Jurkat, Clone E6-1 (cell line): ENCODE measurements at places on chromosomes 1 and 21.

DNA sequence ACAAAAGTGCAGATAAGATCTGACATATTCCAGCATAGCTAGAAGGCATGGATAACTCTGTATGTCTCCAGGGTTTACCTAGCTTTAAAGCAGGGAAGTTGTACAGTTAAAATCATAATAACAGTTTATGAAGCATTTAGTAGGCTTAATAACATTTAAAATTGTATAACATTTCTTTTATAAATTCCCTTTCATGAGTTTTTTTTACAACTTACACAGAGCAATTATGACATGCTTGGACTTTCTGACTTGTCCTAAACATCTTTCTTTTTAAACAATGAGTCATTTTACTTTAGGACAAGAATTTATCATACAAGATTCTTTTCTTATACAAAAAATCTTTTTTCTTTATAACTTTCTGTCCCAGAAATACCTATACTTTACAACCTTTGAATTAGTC, 408.5 kb upstream of the NEGR1 start:
- no peak for DNase-seq

DNA sequence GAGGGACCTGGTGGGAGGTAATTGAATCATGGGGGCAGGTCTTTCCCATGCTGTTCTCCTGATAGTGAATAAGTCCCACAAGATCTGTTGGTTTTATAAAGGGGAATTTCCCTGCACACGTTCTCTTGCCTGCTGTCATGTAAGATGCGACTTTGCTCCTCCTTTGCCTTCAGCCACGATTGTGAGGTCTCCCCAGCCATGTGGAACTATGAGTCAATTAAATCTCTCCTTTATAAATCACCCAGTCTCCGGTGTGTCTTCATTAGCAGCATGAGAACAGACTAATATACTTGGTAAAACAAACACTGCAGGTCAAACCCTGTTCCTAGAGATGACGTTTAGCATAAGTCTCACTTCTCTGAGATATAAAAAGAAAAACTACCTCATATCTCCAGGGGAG, 148.3 kb downstream of the MATN1 start:
- no peak for DNase-seq

DNA sequence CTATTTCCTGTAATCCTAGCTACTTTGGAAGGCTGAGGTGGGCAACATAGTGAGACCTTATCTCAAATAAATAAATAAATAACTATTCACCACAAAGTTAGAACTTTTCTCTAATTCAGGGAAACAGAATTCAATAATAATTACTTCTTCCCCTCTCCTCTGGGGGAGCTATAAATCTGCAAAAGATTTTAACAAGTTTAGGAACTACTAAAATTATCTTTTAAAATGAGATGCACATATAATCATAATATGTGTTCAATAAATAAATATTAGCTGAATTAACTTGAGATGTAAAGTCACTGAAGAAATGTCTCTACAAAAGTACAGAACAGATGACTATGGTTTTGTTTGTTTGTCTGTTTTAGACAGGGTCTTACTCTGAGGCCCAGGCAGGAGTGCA, 14.1 kb downstream of the WDR47 start:
- no peak for DNase-seq

DNA sequence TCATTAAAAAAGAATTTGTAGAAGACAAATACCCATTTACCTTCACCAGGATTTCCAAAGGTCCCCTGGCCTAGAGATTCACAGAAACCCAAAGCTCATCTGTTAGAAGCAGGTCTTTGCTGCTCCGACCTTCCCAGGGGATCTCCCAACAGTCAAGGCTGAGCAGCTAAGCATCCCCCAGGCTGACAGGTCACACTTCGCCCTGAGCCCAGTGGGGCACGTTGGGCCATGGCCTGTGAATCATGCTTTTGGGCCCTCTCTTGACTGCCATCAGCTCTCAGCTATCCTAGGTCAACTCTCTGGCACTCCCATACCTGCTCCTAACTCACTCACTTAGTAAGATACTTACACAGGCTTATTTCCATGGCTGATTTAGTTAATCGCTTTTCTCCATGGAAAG, 157.7 kb downstream of the DSCAM start:
- DNase-seq: no peak

GRCh38 chr1:218931324-218931723, 242.4 kb upstream of the LYPLAL1 start:
- no peak for DNase-seq

- DNase-seq: no peak
These were observed 43.7 kb upstream of the PTGFR start for GRCh38 chr1:78447086-78447485.

GRCh38 chr1:41672173-41672572, 187.7 kb upstream of the EDN2 start:
- no peak for DNase-seq

DNA sequence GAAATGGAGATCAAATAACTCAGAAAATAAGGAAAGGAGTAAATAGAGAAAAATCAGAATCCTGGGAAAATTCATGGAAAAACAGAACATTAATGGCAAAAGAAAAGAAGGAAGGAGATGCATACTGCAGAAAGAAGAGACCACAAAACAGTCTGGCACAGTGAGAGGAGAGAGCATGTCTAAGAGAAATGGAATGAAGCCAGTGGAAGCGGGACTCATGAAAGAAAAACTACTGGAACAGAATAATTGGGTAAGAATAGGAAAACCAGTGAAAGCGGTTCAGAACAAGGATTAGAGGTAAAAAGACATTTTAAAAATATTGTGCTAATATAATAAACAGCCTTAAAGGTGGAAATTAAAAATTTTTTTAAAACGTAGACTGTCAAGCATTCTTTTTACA, 93.6 kb upstream of the GREM2 start:
- DNase-seq: no peak

DNA sequence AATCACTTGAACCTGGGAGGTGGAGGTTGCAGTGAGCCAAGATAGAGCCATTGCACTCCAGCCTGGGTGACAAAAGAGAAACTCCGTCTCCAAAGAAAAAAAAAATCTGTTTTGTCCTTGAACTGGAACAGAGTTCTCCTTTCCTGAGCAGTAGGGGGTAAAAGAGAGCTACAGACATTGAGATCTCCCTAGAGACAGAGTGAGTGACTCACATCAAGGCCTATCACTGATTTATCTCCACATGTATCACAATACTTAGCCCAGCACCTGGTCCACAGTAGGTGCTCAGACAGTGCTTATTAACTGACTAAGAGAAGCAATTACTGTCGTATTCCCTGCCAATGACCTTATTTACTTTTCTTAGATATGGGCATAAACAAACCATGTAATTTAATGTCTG, 354.1 kb upstream of the C1orf87 start:
- DNase-seq: no peak

GRCh38 chr1:222811671-222812070, 3.2 kb upstream of the DISP1 start:
- no peak for DNase-seq

DNA sequence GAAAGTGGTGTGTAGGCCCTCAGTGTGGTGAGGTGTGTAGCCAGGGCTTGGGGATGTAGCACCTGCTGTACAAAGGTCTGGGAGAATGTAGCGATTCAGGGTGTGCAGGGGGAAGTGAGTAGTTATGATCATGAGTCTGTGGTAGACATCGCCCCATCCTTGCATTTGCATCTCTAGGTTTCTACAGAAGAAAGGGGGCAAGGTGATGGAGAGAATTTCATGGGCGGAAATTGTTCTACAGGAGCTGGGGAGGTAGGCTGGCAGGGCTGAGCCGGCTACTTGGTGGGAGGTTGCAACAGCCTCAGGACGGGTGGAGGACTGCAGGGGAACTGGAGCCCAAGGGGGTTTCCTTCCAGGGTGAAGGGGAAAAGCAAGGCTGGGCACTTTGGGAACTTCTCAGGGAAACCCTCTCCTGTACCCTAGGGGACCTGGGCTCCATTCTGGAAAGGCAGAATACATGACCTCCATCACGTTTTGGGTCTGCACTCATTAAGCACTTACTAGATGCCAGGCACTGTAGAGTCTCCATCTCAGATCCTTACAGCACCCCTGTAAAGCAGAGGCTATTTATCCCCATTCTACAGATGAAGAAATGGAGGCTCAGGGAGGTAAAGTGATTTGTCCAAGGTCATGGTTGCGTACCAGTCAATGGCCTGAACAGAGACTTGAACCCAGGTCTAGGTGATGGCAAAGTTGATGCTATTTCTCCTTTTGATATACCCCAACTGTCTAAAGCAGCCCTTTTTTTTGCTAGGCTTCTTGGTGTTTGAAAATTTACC, 14.5 kb upstream of the TNFRSF1B start:
- DNase-seq: no peak

DNA sequence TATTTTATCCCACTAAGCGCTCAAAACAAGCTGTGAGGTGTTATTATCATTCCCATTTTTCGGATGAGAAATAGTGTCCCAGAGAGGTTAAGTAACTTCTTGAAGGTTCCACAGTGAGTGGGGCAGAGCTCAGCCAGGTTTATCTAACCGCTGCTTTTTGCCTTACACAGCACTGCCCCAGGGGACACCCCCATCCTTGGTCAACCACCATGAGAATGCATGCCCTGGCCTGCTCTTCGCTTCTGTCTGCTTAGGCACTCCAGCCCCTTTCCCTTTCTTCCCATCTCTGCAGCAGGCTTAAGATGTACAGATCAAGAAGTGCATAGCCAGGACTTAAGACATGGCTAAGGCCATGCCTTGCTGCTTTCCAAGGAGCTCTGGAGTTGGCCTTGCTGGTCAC, 159.0 kb upstream of the CD34 start:
- no peak for DNase-seq

DNA sequence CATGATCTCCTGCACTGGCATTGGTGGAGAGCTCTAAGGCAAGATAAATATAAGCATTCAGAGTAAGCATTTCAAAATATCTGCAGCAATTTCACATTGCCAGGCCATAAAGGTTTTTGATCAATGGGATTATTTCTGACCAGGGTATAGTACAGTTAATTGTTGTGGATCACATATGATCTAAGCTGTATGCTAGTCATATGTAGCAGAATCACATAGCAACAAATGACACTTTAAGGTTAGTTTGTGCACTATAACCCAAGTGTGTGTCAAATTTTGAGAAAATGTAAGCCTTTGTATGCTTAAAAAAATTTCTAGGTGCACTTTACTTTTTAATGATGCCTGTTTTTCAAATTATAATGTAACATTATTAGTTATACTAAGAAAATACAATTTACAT, 386.0 kb upstream of the ADAMTS5 start:
- no peak for DNase-seq

GRCh38 chr1:81912383-81912782, 111.6 kb downstream of the ADGRL2 start:
- no peak for DNase-seq

GRCh38 chr1:220815409-220815808, 28.7 kb downstream of the MTARC1 start:
- DNase-seq: no peak

DNA sequence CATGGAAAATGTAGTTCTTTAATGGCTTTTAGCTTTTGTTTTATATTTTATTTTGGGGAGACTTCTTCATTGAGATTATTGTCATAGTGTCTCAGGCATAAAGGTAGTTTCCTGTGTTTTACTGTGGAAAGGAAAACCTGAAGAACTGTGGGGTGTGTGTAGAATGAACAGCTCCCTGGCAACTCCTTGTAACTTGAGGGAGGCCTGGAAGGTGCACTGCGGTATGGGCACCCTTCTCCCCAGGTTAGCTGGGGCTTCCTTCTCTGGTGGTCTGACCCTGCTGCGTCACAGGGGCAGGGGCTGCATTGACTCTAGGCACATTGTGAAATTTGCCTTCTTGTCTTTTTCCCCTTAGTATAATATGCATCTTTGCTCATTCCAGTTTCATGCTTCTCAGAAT, 1.7 kb downstream of the ATP1B1 start:
- DNase-seq: no peak

DNA sequence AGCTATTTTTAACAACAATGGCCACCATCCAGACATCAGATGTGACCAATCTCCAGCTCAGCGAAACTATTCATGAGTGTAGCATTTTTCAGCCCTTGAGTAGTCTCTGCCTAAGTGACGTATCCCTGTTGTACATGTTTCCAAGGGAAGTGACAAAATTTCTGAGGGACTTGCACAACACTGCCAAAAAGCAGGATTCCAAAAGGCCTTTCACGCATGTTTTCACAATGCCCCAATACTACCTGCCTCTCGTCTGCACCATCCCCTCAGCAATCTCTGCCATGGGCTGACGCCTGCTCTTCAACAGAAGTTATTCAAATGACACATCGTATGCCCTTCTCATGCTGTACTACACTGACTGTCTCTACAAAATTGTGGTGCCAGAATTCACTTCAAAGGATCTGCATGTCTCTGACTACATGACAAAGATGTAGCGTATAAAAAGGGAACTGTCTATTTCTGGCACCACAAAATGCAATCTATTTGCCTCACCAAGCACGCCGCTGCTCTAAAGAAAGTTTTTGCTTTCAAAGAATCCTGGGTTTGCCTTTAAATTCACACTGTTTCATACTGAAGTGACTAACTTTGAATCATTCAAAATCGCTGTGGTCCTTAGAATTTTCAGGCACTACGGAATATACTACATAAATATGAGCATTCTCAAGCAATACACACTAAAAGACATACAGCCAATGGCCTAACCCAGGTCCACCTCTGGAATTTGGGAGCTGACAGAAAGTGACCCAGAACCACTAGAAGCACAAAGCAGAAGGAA, 32.9 kb downstream of the JAK1 start:
- DNase-seq: no peak

DNA sequence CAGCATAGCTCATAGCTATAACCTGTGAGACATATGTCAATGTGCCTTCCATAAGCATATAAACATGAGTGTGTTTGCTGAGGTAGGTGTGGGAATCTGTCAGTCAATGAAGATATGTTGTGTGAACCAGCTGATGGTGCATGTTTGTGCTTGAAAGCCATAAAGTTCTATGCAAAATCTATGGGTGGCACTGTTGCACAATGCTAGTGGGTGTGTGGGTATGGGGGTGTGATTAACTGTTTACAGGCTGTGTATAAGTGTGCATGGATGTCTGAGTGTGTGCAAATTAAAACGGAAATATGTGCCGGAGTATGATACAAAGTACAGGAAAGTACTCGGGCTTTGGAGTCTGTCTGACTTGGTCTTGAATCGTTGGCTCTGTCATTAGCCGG, 1.0 kb upstream of the ATP2B4 start:
- DNase-seq: peak; percentile 93

DNA sequence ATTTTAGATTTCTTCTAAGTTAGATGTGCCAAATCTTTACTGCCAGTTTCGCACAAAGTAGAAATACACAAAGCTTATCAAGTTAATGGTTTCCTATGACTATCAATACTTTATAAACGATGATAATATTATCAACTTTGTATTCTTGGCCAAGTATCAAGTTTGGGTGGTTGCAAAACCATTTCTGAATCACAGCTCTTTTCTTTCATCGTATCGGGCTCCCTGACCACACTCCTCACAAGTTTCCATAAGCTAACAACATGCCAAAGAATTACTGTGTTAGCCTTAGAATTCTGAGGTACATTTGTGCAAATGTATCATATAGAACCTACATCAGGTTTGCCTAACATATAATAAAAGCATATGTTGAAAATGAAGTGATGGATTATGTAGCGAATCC, 311.0 kb downstream of the KCTD3 start:
- DNase-seq: no peak

- no peak for DNase-seq
These were observed 1093.1 kb downstream of the MRPL39 start for GRCh38 chr21:24514081-24514733.

GRCh38 chr21:35632711-35633110, 427.6 kb downstream of the SETD4 start:
- no peak for DNase-seq
